ENCODE measurements at places on chromosomes 16 and 17. TPM values are rescaled to one million over a fixed set of nuclear protein-coding genes. Genes with fewer than 3 reads are reported as not detected.
A peak's percentile ranks its signal among the peaks of the same experiment; 100 is the strongest.

DNA sequence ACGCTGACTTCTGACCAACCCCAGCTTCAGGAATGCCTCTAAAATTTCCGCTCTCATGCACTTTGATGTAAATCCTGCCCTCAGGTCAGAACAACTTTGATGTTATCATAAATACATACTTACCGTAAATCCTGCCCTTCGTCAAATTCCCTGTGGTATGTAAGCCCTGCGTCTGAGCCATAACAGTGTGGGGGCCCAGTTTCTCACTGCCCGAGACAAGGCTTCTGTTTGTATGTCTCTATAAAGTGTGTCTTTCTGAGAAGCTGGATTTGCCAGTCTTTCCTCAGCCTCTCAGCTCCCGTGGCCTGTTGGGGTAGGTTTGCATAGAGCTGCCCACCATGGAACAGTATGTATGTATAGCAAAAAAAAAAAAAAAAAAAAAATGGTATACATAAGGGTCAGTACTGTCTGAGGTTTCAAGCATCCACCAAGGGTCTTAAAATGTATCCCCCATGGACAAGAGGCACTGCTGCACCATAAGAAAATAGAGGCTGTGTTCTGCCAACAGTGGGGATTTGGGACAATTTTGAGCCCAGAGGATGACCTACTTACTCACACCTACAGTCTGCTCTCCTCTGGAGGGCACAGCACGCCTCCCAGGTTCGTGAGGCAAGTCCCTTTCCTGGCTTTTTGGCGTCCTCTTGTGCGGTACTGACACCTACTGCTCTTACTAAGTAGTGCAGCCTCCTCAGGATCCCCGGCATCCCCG is 17.5 kb downstream of the PRMT7 start:
- H3K4me3 ChIP-seq: no peak overlapping the region
- peaks cover 11% of the 10 kb centered on the region for H3K4me1 ChIP-seq
- H3K36me3 ChIP-seq: no peaks in the 10 kb centered on the region
- DNase-seq: no peak
- H3K27me3 ChIP-seq: no peaks in the 10 kb centered on the region
- no peak overlapping the region for H3K27ac ChIP-seq

GPS2 gene
- total RNA-seq: 40.9 TPM

RUNDC3A gene
- 1.1 TPM for total RNA-seq

GRCh38 chr16:88816736-88817535 is 5.2 kb upstream of the APRT start:
- no peak overlapping the region for H3K27ac ChIP-seq
- no peak overlapping the region for H3K4me3 ChIP-seq
- peaks cover 16% of the 10 kb centered on the region for H3K4me1 ChIP-seq

KRT31 gene
- total RNA-seq: 2.5 TPM

C16orf54 gene
- 1.2 TPM for total RNA-seq

CD68 gene
- total RNA-seq: 52.9 TPM

GRCh38 chr17:1398931-1399678 is 917 bp downstream of the YWHAE start:
- H3K4me1 ChIP-seq: peaks cover 54% of the 10 kb centered on the region
- no peaks in the 10 kb centered on the region for H3K27me3 ChIP-seq
- H3K36me3 ChIP-seq: no peaks in the 10 kb centered on the region
- no peak for DNase-seq
- peak overlapping the region; percentile 95 for H3K4me3 ChIP-seq
- peak overlapping the region; percentile 96 for H3K27ac ChIP-seq

DNA sequence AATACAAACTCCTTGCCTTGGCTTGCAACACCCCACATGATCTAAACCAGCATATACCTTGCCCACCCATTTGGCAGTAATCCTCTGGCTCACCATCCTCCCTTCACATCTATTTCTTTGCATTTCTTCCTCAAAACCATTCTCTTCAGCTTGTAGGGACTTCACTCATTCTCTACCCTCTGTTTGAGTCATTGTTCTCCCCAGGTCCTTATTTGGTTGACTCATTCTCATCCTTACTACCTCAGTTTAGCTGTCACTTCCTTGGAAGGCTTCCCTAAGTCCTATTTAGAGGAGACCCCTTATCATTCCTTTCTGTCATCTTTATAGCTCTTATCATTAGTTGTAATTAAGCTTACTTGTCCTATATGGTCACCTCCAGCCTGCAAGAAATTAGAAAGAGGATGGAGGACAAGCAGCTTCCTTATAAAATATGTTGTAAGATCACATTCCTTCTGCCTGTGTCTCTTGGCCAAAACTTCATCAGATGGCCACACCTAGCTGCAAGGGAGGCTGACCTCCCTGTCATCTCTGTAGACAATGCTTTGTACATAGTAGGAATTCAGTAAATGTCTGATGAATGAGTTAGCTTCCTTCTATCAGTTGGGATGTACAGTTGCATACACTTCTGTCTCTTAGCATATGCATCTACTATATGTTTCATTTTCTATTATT is 1.7 kb downstream of the TTC19 start:
- H3K4me3 ChIP-seq: no peak overlapping the region
- H3K27ac ChIP-seq: no peak overlapping the region
- H3K27me3 ChIP-seq: no peaks in the 10 kb centered on the region
- peaks cover 28% of the 10 kb centered on the region for H3K36me3 ChIP-seq
- DNase-seq: no peak
- H3K4me1 ChIP-seq: peaks cover 6% of the 10 kb centered on the region

DNA sequence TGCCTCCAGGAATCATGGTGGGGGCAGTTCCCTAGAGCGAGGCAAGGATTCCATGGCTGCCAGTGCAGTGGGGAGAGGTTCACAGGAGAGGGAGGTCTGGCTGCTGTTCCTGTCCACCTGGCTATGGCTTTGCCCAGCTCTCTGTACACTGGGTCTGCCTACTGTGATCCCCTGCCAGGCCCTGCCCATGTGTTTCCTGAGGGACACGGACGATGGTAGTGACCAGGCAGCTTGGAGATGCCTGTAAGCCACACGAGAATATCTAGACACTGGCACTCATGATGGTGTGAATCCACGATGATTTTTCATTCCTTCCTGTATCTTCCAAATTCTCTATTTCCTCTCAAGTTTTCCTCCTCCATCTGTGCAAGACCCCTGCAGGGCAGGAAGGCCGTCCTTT is 11.1 kb downstream of the C1QTNF8 start:
- no peaks in the 10 kb centered on the region for H3K36me3 ChIP-seq
- H3K4me3 ChIP-seq: no peak overlapping the region
- H3K27ac ChIP-seq: no peak overlapping the region
- no peak for DNase-seq
- peaks cover 99% of the 10 kb centered on the region for H3K27me3 ChIP-seq

GRCh38 chr17:56908001-56908542 is 5.8 kb downstream of the TRIM25 start:
- DNase-seq: no peak
- H3K36me3 ChIP-seq: peaks cover 28% of the 10 kb centered on the region
- peaks cover 30% of the 10 kb centered on the region for H3K4me1 ChIP-seq
- no peaks in the 10 kb centered on the region for H3K27me3 ChIP-seq

DNA sequence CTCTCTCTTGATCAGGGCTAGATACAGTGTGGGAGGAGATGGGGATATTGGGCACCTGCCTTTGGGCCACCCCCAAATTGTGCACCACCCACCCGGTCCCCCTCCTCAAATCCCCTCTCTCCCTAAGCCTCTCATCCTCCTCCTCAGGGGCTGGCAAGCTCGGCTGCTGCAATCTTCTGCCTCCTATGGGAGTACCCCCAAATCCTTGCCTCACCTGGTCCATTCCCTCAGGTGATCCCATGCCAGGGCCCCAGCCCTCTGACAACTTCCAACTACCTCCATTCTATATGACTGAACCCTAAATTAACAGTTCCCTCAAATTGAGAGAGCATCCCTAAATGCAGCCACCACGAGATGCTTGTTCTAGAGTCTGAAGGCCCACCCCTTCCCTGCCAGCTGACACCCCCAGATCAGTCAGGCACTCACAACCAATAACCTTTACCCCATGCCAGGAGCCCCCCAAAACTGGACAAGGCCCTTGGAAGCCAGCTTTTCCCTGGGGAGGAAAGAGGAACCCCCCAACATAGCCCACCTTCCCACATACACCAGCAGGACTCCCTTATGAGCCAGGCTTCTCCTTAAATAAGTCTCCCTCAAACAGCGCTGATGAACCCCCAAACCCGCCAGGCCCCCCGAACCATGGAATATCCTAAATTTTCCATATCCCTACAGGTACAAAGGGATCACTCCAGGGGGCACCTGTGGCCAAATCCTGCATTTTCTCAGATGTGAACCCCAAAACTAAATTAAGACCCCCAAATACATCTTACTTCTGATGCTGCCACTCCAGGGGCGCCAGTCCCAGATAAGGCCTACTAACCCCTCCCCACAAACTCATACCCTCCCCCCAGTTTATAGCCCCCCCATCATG is 3.2 kb downstream of the DLG4 start:
- peak overlapping the region; percentile 100 for H3K27ac ChIP-seq
- DNase-seq: no peak
- H3K36me3 ChIP-seq: peaks cover 5% of the 10 kb centered on the region

GRCh38 chr17:17811381-17812210 is 25.2 kb downstream of the SREBF1 start:
- no peak for DNase-seq
- no peaks in the 10 kb centered on the region for H3K27me3 ChIP-seq
- no peak overlapping the region for H3K4me3 ChIP-seq

DNA sequence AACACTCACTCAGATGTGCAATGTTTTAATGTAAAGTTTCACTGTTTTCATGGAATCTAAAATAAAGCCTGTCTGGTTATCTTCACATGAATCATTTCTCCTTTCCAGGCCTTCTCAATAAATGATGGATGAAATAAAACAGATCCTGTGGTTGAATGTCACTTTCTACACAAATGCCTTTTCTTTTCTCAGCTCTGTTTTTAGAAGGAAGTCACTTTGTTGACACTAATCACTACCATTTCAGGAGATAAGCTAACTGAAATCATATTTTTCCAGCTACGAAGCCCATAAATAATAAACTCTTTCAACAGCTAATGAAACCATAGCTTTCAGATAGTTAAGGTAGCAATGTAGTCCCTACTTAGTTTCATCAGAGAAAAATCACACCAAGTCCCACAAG is 17.9 kb downstream of the NME2 start:
- no peak for DNase-seq
- no peak overlapping the region for H3K27ac ChIP-seq
- H3K4me1 ChIP-seq: no peaks in the 10 kb centered on the region
- no peak overlapping the region for H3K4me3 ChIP-seq
- H3K36me3 ChIP-seq: peaks cover 90% of the 10 kb centered on the region
- H3K27me3 ChIP-seq: no peaks in the 10 kb centered on the region

- no peaks in the 10 kb centered on the region for H3K36me3 ChIP-seq
- H3K4me1 ChIP-seq: no peaks in the 10 kb centered on the region
- no peaks in the 10 kb centered on the region for H3K27me3 ChIP-seq
- DNase-seq: no peak
- no peak overlapping the region for H3K4me3 ChIP-seq
- H3K27ac ChIP-seq: no peak overlapping the region
Measured at GRCh38 chr16:52680993-52681392, 134.1 kb upstream of the TOX3 start.

KRTAP4-5 gene
- total RNA-seq: not detected

GRCh38 chr16:74667255-74667700 is 601 bp upstream of the RFWD3 start:
- H3K36me3 ChIP-seq: peaks cover 43% of the 10 kb centered on the region
- peak overlapping the region; percentile 88 for H3K4me3 ChIP-seq
- DNase-seq: no peak
- no peaks in the 10 kb centered on the region for H3K27me3 ChIP-seq

GRCh38 chr16:67151431-67152097 is 766 bp upstream of the B3GNT9 start:
- H3K36me3 ChIP-seq: no peaks in the 10 kb centered on the region
- H3K27ac ChIP-seq: peak overlapping the region; percentile 84
- no peak for DNase-seq
- H3K4me1 ChIP-seq: peaks cover 20% of the 10 kb centered on the region

TANC2 gene
- total RNA-seq: 10.4 TPM

DNA sequence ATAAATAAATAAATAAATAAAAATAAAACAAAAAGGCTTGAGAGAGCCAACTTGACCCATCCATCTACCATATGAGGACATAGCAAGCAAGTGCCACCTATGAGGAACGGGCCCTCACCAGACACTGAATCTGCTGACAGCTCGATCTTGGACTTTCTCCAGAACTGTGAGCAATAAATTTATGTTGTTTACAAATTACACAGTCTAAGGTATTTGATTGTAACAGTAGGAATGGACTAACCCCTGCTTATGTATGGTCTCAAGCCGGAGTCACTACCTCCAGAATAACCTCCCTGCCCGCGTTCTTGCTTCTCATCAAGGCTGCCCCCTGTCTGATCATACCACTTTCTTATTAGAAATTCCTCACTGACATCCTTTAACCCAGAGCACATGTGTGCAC is 9.9 kb downstream of the SLC5A11 start:
- no peaks in the 10 kb centered on the region for H3K36me3 ChIP-seq
- no peaks in the 10 kb centered on the region for H3K27me3 ChIP-seq
- no peak for DNase-seq
- peaks cover 6% of the 10 kb centered on the region for H3K4me1 ChIP-seq

BMERB1 gene
- 3.4 TPM for total RNA-seq

DNA sequence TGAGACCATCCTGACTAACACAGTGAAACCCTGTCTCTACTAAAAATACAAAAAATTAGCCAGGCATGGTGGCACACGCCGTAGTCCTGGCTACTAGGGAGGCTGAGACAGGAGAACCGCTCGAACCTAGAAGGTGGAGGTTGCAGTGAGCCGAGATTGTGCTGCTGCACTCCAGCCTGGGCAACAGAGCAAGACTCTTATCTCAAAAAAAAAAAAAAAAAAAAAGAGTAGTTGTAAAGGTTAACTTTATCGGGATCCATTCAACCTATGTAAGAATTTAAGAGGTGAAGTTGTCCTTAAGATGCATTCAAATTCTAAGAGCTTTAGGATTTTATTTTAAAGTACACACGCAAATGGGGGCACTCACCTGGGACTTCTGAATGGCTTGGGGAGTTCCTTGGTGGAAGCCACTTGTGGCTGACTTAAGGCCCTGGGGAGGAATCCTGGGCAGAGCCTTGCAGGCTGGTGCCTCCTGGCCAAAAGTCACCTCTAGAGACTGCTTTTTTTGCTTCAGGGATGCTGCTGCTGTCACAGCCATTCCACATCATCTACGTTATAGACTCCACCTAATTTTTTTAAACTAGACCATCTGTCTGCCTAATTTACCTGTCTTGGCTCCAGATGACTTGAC is 3.3 kb downstream of the CTCF start:
- no peaks in the 10 kb centered on the region for H3K36me3 ChIP-seq
- H3K4me1 ChIP-seq: peaks cover 53% of the 10 kb centered on the region
- no peak overlapping the region for H3K27ac ChIP-seq

NXPH3 gene
- total RNA-seq: 2.3 TPM

- H3K4me1 ChIP-seq: peaks cover 36% of the 10 kb centered on the region
- H3K27me3 ChIP-seq: no peaks in the 10 kb centered on the region
- no peaks in the 10 kb centered on the region for H3K36me3 ChIP-seq
- no peak overlapping the region for H3K4me3 ChIP-seq
- no peak for DNase-seq
Measured at GRCh38 chr16:30443631-30444030, 2.0 kb downstream of the SEPHS2 start.

- no peak overlapping the region for H3K27ac ChIP-seq
- H3K36me3 ChIP-seq: no peaks in the 10 kb centered on the region
- peaks cover 72% of the 10 kb centered on the region for H3K27me3 ChIP-seq
- H3K4me3 ChIP-seq: no peak overlapping the region
- H3K4me1 ChIP-seq: no peaks in the 10 kb centered on the region
Measured at GRCh38 chr17:76993651-76994050, 125.4 kb downstream of the MGAT5B start.

TMEM235 gene
- not detected for total RNA-seq

KLHL36 gene
- total RNA-seq: 31.5 TPM

NEUROD2 gene
- total RNA-seq: not detected

GRCh38 chr17:7214300-7215135 is 5.1 kb downstream of the DLG4 start:
- no peaks in the 10 kb centered on the region for H3K27me3 ChIP-seq
- peak overlapping the region; percentile 25 for H3K4me3 ChIP-seq
- peaks cover 75% of the 10 kb centered on the region for H3K4me1 ChIP-seq
- H3K27ac ChIP-seq: peak overlapping the region; percentile 100
